ENCODE measurements at places on chromosomes 12 and 14. TPM values are rescaled to one million over a fixed set of nuclear protein-coding genes. Genes with fewer than 3 reads are reported as not detected.

CNTN1 gene
- 2.3 TPM for total RNA-seq

RFX4 gene
- not detected for total RNA-seq

PRMT5 gene
- total RNA-seq: 142 TPM

RDH5 gene
- total RNA-seq: 2.5 TPM

SLC6A12 gene
- total RNA-seq: not detected

SPRING1 gene
- 32.6 TPM for total RNA-seq

CMKLR1 gene
- total RNA-seq: not detected

AHSA1 gene
- total RNA-seq: 211 TPM

FGF23 gene
- total RNA-seq: not detected

FOXG1 gene
- total RNA-seq: 0.06 TPM

INHBC gene
- total RNA-seq: not detected

NTF3 gene
- 1.9 TPM for total RNA-seq

PFDN5 gene
- 353 TPM for total RNA-seq

LRTM2 gene
- total RNA-seq: not detected

TAS2R30 gene
- total RNA-seq: 0.07 TPM

COX8C gene
- total RNA-seq: not detected

WNT5B gene
- 6.6 TPM for total RNA-seq

SYT1 gene
- 1.2 TPM for total RNA-seq

TCP11L2 gene
- 2.4 TPM for total RNA-seq

TSHR gene
- not detected for total RNA-seq

OASL gene
- 0.29 TPM for total RNA-seq

LYZ gene
- not detected for total RNA-seq

FZD10 gene
- total RNA-seq: 1.0 TPM

PPP1R1A gene
- 11.1 TPM for total RNA-seq

DBX2 gene
- not detected for total RNA-seq

ADGRD1 gene
- total RNA-seq: not detected

DAO gene
- not detected for total RNA-seq

Measured in epithelial cell of proximal tubule (primary cell).